ENCODE measurements at places on chromosomes 6 and 20.

GRCh38 chr20:9616833-9617461, 102.6 kb downstream of the LAMP5 start:
- peak; percentile 16 for DNase-seq

GRCh38 chr6:113723182-113723581, 134.0 kb upstream of the MARCKS start:
- no peak for DNase-seq

- no peak for DNase-seq
Observed at GRCh38 chr20:32970973-32971300, 33.3 kb downstream of the SUN5 start.

GRCh38 chr20:6768228-6769140, 998 bp downstream of the BMP2 start:
- DNase-seq, result no peak

- no peak for DNase-seq
Observed at GRCh38 chr6:39451831-39452230, 129.3 kb upstream of the KCNK16 start.

- no peak for DNase-seq
Observed at GRCh38 chr6:47483853-47484546, 6.4 kb downstream of the CD2AP start.

GRCh38 chr20:38353316-38353715, 7.0 kb downstream of the LBP start:
- DNase-seq, result no peak

DNA sequence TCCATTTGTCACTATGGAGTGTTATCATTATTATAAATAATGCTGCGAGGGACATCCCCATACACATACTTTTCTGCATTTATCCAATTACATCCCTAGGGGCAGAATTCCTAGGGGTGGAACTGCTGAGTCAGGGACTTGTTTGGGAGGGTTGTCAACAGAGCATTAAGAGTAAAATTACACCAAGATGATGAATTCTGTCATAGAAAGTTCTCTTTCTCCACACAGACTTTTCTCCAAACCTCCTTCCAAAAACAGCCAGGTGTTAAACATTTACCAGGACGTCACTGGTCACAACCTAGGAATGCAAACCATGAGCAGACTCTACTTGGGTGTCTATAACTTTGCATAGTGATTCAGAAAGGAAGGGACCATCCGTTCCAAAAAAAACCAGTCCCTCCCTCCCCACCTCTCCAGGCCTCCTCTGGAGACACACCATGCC, 95.5 kb downstream of the PRND start:
- no peak for DNase-seq

DNA sequence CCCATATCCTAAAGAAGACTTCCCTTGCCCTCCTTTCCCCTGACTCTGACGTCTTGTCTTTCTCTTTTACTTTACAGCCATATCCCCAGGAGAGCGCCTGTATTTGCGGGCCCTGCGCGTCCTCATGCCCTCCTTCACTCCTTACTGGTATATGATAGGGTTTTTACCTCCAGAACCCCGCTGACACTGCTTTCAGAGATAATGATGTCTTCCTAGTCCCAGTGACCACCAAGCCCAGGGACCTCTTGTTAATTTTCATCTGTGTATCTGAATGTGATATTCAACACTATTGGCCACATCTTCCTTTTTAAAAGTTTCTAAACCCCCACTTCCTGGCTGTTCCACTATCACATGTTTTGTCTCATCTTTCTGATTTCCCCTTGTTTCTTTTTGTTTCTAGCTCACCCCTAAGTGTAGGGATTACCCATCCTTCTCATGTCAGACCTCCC, 102.0 kb downstream of the HIVEP1 start:
- no peak for DNase-seq

DNA sequence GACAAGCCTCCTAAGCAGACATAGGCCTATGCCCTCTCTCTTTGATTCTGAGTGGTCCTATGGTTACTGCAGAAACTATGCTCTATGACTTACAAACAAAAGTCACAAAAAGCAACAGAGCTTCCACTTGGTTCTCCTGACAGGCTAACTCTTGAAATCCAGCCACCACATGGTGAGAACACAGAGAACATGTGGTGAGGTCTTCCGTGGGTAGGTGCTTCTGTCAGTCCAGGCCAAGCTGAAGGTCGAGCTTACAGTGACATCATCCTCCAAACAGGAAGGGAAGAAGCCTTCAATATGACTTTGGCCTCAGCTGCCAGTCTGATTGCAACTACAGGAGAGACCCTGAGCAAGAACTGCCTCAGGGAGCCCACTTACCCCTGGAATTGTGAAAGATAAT, 265.5 kb downstream of the TBX18 start:
- DNase-seq, result no peak

- no peak for DNase-seq
Observed at GRCh38 chr6:140320081-140321080, 945.9 kb upstream of the CITED2 start.

DNA sequence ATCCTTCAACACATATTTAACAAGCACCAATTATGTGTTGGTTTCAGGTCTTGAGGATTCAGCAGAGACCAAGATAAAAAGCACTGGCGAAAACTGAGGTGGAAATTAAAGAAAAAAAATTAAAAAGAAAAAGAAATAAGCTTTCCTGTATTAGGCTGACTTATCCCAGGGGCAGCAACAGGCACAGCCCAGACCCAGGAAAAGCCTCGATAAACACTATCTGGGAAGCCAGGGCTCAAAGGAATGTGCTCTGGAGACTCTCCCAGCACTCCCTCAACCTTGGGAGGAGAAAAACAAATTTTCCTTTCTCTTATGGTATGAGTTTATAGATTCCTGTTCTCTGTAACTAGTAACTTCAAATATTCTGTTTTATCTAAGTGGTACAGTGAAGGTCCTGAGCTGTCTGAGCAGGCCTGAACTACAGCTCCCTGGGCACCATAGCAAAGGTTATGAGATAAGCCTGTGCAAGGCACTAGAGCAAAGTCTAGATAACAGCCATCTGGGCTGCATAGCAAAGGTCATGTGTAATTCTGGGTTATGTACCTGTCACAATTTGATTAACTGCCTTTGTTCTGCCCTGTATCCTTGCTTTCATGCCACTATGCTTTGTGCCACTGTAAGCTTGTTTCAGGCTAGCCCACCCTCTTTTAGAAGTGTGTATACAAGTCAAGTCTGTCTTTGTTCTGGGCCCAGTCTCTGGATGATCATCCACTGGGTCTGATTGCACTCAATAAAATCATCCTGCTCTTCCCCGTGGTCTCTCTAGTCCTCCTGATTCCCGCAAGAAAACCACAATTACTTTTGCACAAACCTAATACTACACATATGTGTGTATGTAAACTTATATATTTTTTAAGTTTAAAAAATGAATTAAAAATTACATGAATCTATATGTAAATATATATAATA, 54.0 kb downstream of the IL22RA2 start:
- no peak for DNase-seq

- DNase-seq, result no peak
Observed at GRCh38 chr6:52312461-52312860, 27.9 kb upstream of the MCM3 start.

GRCh38 chr20:24522452-24523330, 53.3 kb downstream of the SYNDIG1 start:
- DNase-seq, result no peak

DNA sequence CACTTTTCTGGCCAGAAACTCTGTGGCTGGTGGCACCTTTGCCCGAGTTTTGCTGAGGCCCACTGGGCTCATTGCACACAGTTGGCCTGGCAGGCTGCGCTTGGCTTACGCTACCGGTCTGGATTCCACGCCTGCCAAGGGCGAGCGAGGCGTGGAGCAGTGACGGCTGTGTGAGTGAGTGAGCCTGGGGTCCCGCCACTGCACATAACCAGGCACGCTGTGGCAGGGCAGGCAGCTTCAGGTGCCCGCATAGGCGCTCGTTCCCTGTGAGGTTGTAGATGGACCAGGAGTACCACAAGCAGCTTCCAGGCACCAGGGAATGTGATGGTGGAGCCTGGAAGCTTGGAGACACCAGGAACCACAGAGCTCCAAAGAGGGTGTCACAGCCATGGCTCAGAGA, 190.1 kb upstream of the DEFB112 start:
- no peak for DNase-seq

DNA sequence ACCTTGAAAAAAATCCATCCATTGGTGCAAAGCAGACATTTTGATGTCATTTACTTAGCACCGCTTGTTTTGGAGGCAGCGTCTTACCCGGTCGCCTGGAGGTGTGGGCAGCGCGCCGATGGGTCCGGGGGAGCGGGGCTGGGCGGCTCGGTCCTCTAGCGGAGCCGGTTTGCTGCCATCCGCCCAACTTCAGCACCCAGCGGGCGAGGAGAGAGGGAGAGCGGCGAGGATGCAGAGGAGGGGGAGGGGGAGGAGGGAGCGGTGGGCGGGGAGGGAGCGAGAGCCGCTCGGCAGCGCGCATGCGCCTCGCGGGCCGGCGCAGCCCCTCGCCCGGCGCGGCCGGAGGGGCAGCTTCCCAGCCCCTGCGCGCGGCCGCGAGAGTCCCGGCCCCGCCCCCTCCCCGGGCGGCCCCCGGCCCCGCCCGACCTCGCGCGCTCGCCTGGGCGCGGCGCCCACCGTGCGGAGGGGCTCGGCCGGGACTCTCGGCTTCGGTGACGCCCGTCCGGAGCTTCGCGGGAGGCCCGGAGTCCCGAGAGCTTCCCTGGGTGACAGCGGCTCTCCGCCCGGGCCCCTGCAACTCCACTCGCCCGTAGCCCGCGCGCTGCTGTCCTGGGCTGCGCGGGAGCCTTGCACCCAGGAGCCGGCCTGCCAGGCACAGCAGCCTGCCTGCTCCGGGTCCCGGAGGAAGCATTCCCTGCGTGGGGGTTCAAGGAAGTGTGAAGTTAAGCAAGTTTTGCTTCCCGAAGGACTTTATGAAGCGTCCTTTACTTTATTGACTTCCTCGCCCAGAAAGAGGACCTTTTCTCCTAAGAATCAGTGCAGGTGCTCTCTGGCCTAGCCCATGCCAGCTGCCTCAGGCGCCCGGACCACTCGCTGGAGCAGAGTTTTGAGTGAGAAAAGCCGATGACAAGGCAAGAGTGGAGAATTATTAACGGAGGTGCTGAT, at the start of gene RGS17:
Gene RGS17 (minus strand): TSS at position 246 of the 945 bp plus-strand sequence. CDS start 87,264 bp downstream, outside the sequence.
- DNase-seq, result no peak

GRCh38 chr6:160929831-160930230, 61.7 kb upstream of the MAP3K4 start:
- no peak for DNase-seq

- DNase-seq, result no peak
Observed at GRCh38 chr6:128242765-128243403, 277.5 kb downstream of the PTPRK start.

GRCh38 chr20:49452011-49452482, 30.4 kb downstream of the KCNB1 start:
- no peak for DNase-seq

GRCh38 chr6:81634155-81634880, 118.2 kb downstream of the TENT5A start:
- DNase-seq, result no peak

DNA sequence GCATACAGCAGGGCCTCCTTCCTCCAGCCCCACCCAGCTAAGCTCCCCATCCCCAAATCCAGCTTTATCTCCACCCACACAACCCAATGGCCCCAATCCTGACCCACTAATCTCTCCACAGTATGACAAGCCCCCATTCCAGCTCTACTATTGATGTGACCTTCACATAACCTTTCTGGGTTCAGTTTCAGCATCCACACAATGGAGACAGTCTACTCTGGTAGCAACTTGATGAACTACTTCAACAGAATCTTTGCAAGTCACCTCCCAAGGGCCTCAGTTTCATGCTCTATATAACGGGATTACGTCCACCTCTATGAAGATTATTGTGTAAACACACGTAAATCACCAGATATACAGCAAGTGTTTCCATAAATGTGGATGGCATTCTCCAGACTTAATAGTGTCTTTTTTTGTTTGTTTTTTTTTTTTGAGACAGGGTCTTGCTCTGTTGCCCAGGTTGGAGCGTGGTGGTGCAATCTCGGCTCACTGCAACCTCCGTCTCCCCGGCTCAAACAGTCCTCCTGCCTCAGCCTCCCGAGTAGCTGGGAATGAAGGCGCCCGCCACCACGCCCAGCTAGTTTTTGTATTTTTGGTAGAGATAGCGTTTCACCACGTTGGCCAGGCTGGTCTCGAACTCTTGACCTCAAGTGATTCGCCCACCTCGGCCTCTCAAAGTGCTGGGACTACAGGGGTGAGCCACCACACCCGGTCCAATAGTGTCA, 1.4 kb downstream of the AHCY start:
- no peak for DNase-seq

DNA sequence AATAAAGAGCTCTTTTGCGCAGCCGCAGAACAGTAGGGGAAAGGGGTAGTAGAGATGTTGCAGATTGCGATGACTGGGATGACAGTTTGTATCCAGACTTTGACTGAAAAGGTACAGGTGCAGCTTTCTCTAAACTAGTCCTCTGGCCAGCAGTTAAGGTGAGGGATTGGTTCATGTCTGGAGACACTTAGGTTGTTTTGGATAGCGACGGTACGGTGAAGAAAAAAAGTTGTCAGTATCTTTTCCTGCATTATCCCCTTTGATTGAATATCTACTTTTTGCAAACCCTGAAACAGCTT, 537 bp downstream of the PRR3 start:
- DNase-seq, result no peak

- peak; percentile 22 for DNase-seq
Observed at GRCh38 chr6:30167101-30167500, 3.8 kb downstream of the TRIM15 start.
